Stimulated activated CD8-positive, alpha-beta memory T cell treated with anti-CD3 and anti-CD28 coated beads, Interleukin-2, amount 100 ng/mL, for 48 hours (primary cell): ENCODE measurements at places on chromosomes 1 and 21.

- no peak for DNase-seq
These were observed 49.4 kb upstream of the COL18A1 start for GRCh38 chr21:45355573-45355972.

GRCh38 chr1:102693345-102693744, 415.0 kb downstream of the COL11A1 start:
- no peak for DNase-seq

- DNase-seq = no peak
These were observed 44.3 kb downstream of the INAVA start for GRCh38 chr1:200938955-200939354.

- DNase-seq = no peak
These were observed 49.9 kb downstream of the SNX27 start for GRCh38 chr1:151661751-151662150.

DNA sequence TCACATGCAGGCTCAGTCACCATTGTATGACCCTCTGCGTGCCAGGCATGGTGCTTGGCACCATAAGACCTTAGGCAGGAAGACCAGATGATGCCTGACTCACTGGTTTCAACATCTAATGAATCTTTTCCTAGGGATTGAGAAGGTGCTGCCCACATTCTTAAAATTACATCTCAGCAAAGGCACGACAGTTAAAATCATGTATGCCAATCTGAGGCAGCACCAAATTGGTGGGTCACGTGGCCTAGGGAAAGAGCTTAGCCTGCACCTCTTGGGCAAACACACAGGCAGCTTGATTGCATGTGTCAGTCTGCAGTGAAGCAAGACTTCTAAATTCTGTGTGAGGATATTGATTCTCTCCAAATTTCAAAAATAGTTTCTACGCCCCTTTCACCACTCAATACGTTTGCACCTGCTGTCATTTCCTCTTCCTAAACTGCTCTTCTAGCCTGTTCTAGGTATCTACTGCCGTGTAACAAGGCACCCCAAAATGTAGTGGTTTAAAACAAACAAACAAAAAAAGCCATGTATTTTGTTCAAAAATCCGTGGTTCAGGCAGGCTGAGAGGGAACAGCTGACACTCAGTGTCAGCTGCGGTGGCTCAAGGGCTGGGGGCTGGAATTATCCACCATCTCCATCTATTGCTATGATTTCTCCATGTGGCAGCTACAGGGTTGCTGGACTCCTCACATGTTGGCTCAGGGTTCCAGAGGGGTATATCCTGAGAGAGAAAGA, 160.2 kb upstream of the FGGY start:
- DNase-seq = no peak

- peak; percentile 28 for DNase-seq
These were observed 542 bp downstream of the GAS5 start for GRCh38 chr1:173867141-173867752.

- no peak for DNase-seq
These were observed 1.2 kb downstream of the PTPN14 start for GRCh38 chr1:214550013-214550856.

- no peak for DNase-seq
These were observed 490.7 kb upstream of the B3GALT2 start for GRCh38 chr1:193676996-193677549.

GRCh38 chr1:159067699-159068621, 8.6 kb downstream of the AIM2 start:
- DNase-seq = no peak

DNA sequence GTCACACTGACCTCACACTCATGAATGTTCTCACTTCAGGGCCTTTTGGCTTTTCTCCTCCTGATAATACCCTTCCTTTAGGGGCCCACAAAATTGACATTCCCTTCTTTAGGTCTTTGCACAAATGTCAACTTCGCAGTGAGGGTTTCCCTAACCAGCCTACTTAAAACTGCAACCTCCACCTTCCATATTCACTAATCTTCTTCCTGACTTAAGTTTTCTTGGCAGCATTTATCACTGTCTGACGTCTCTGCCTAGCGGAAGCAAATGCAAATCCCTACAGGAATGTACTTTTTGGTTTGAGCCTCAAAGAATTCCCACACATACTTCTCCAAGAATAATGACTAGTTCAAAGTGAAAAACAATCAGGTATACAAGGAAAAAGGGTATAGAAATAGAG, 32.8 kb downstream of the INTS7 start:
- DNase-seq = no peak

GRCh38 chr21:27390384-27390783, 423.5 kb upstream of the ADAMTS5 start:
- no peak for DNase-seq

- no peak for DNase-seq
These were observed 118.1 kb downstream of the RUNX1 start for GRCh38 chr21:34930971-34931370.

GRCh38 chr1:44826375-44827196, 16.5 kb downstream of the PTCH2 start:
- DNase-seq = no peak

- DNase-seq = no peak
These were observed 23.6 kb upstream of the DUSP10 start for GRCh38 chr1:221765527-221765926.

GRCh38 chr1:23559985-23560741, 862 bp upstream of the ID3 start:
- DNase-seq = no peak

- DNase-seq = no peak
These were observed 1.6 kb downstream of the HSPB7 start for GRCh38 chr1:16015960-16016901.

GRCh38 chr1:3772715-3773571, at the start of gene SMIM1:
SMIM1 (plus strand) TSS chr1:3772749; CDS start chr1:3775374, 2,625 bp downstream.
- no peak for DNase-seq

GRCh38 chr1:43043695-43044094, 85.0 kb upstream of the SLC2A1 start:
- no peak for DNase-seq

- DNase-seq = no peak
These were observed 1.3 kb downstream of the PLA2G2E start for GRCh38 chr1:19922015-19922688.

DNA sequence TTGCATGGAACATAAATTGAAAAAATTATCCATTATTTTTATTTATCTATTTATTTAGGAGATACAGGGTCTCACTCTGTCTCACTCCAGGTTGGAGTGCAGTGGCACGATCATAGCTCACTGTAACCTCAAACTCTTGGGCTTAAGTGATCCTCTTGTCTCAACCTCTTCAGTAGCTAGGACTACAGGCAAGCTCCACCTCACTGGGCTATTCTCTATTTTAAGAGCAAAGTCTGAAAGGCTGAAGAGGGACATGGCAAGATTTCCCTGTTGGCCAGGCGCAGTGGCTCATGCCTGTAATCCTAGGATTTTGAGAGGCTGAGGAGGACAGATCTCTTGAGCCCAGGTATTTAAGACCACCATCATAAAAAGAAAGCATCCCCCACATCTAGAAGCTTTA, 14.0 kb upstream of the RC3H1 start:
- no peak for DNase-seq

GRCh38 chr1:34885405-34886247, 26.1 kb upstream of the SMIM12 start:
- peak; percentile 65 for DNase-seq

GRCh38 chr1:242811092-242811840, 286.8 kb upstream of the PLD5 start:
- DNase-seq = no peak

GRCh38 chr1:67476006-67476482, 45.8 kb upstream of the SERBP1 start:
- DNase-seq = no peak

DNA sequence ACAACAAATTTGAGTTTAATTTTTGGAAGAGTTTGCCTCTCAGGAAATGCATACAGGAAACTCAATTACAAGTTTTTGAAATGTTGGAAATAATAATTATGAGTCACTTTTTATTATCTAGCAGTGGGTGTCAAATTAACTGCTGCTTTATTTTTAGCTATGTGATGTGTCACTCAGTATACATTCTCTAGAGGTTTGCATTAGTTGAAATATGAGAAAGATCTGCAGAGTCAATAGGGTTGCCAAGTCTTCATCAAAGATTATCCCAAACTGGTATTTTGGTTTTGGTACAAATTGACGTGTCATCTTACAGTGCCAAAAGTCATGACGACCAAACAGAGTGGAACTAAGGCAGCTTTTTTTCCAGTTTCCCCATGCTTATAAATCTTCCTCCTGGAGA, 54.3 kb upstream of the DIPK1A start:
- no peak for DNase-seq

GRCh38 chr1:67273591-67273990, 34.1 kb upstream of the IL12RB2 start:
- no peak for DNase-seq

DNA sequence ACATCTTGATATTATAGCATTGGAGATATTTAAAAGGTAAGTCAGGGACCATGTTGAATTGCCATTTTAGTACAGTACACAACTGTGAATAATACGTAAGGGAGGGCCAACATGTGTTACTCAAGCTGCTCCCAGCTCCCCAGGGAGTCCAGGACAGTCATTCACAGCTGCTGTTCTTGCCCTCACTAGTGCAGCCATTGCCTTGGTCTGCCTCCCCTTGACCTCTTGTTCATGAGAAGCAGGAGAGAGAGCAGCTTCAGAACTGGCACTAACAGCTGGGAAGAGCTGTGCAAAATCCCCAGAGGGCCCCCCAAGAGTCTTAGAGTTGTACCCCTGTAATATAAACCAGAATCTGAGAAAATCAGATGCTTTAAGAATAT, 16.4 kb downstream of the TCEANC2 start:
- no peak for DNase-seq

DNA sequence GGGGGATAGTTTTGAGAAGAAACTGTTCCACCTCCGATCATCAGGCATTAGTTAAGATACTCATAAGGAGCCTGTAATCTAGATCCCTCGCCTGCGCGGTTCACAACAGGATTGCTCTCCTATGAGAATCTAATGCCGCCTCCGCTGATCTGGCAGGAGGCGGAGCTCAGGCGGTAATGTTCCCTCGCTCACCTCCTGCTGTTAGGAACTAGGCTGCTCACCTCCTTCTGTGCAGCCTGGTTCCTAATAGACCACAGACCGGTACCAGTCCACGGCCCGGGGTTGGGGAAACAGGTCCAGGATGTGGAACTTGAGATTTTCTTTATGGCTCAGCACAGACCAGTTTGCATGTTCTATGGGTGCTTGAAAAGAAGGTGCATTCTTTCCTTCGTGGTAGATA, 27.2 kb upstream of the FAM3B start:
- no peak for DNase-seq

DNA sequence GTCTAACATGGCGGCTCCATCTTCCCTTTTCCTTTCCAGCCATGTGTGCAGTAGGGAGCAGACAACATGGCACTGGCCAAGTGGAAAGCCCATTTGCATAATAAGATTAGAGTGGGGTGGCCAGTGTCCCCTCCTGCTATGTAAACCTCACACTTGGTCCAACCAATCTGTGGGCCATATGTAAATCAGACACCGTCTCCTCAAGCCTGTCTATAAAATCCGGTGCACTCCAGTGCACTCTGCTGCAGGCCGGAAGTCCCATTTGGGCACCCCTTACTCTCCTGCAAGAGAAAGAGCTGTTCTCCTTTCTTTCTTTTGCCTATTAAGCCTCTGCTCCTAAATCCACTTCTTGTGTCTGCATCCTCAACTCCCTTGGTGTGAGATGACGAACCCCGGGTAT, 44.1 kb downstream of the OLFML3 start:
- DNase-seq = no peak

- DNase-seq = no peak
These were observed 22.9 kb downstream of the CD244 start for GRCh38 chr1:160839746-160840145.

DNA sequence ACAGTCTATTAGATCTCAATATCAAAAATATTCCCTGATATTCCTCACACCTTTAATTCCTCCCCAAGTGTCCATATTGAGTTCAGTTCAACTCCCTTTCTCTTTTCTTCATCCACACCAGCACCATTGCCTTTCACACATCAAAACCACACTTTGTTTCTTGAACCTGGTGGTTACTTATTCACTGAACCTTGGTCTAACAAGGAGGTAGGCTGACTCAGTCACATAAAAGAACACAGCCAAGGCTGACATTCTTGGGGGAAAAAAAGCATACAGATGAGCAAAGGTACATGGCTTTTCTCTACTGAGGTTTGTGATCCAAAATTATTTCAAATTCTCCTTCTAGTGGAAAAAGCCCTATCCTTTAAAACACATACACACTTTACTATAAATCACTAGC, 131.7 kb upstream of the USH2A start:
- no peak for DNase-seq

GRCh38 chr21:45042664-45043161, 31.7 kb upstream of the ADARB1 start:
- no peak for DNase-seq

DNA sequence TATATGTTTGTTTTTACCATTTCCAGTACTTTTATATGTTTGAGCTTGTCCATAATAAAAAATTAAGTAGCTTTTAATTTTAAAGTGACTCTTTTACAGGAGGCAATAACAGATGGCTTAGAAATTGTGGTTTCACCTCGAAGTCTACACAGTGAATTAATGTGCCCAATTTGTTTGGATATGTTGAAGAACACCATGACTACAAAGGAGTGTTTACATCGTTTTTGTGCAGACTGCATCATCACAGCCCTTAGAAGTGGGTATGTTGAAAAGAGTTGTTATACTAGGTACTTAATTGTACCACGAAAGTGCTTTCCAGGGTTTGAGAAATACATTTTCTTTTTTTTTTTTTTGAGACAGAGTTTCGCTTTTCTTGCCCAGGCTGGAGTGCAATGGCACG, 46.1 kb downstream of the RNF2 start:
- DNase-seq = no peak
